Fibroblast of skin of left quadriceps (primary cell): ENCODE measurements at places on chromosomes 2 and 18.

DNA sequence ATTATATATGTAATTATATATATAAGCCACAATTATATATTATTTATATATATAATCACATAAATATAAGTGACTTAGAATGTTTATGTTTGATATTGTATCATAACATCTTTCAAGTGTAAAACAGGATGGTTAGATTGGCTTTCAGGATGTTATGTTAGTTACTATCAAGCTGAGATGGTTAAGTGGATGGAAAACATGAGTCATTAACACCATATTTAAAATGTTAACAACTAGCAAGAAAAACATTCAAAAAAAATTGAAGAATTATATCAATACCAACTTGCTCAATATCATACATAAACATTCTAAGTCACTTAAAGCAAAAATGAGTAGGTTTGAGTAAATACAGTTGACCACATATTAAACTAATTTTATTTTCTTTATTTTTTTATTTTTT lies 21.8 kb upstream of the RAB27B start:
- DNase-seq: no peak

GRCh38 chr2:15956230-15956629 lies 15.9 kb downstream of the MYCN start:
- no peak for DNase-seq

GRCh38 chr2:3849213-3849612 lies 145.8 kb downstream of the DCDC2C start:
- DNase-seq: no peak

GRCh38 chr2:200810252-200810997 lies 1.3 kb upstream of the BZW1 start:
- DNase-seq: peak; percentile 63
